Fibroblast of the conjunctiva (primary cell): ENCODE measurements at places on chromosomes 4 and X.

DNA sequence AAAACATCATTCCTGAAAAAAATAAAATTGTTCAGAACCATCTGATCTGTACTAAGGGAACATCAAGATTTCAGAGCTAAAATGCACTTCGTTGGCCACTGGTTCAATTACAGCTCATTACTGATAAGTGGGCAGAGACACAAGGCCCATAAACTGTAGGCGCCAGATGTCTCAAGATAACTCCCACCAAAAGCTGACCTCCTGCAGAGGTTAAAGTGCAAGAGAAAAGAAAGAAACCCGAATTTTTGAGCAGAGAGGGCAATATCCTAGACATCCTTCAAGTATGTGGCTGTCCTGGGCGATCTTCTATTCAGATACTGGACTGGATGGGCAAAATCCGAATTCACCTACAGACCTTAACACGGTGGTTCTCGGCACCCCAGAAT lies 660 bp downstream of the GEMIN8 start:
- no peak for DNase-seq

- no peak for DNase-seq
Measured at GRCh38 chr4:157012296-157012695, 40.7 kb upstream of the PDGFC start.

- no peak for DNase-seq
Measured at GRCh38 chrX:22486296-22486695, 213.6 kb downstream of the CBLL2 start.

- DNase-seq, result no peak
Measured at GRCh38 chr4:140719686-140720085, 36.5 kb downstream of the TBC1D9 start.

DNA sequence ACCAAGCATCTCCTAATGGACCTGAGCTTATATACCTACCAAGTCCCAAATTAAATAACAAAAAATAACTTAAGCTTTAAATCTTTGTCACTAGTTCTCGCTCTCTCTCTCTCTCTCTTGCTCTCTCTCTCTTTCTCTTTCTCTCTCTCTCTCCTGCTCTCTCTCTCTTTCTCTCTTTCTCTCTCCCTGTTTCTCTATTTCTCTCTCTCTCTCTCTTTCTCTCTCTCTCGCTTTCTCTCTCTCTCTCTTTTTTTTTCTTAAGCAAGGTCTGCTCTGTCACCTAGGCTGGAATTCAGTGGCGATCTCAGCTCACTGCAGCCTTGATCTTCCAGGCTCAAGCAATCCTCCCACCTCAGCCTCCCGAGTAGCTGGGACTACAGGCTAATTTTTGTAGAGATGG lies 266.6 kb downstream of the BANK1 start:
- DNase-seq, result no peak

- DNase-seq, result no peak
Measured at GRCh38 chrX:38304010-38304409, 23.3 kb downstream of the RPGR start.

DNA sequence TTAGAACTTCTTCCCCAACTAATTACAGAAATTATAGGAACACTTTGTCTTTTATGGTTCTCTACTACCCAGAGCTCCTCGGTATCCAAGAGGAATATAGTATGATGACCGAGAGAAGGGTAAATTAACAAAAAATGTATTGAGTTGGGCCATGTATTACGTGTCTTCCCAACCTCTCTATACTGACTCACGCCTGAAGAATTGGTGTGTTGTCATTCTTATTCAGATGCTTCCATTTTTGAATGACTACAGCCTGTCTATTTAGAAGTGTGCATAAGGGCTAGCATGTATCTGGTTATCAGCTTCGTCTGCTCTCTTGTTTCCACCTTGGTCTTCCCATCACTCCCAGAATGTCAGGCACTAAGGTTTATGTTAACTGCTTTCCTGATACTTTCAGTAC lies 24.5 kb upstream of the SCD5 start:
- no peak for DNase-seq

- no peak for DNase-seq
Measured at GRCh38 chr4:160319221-160319867, 1216.5 kb downstream of the RAPGEF2 start.

DNA sequence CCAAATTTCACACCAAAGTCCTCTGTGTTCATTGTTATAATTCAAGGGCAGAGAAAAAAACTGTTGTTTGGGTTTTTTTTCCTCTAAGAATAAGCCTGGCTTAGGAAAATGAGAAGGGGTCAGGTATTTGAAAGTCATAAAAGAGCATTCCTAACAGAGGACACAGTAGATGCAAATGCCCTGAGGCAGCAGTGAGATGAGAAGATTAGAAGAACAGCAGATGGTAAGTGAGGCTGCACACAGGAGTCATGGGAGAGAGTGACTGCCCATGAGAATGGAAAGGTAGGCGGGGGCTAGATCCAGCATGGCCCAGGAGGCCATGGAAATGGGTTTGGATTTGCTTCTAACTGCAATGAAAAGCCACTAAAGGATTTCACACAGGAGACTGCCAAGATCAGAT lies 107.5 kb upstream of the RBPJ start:
- DNase-seq, result no peak

DNA sequence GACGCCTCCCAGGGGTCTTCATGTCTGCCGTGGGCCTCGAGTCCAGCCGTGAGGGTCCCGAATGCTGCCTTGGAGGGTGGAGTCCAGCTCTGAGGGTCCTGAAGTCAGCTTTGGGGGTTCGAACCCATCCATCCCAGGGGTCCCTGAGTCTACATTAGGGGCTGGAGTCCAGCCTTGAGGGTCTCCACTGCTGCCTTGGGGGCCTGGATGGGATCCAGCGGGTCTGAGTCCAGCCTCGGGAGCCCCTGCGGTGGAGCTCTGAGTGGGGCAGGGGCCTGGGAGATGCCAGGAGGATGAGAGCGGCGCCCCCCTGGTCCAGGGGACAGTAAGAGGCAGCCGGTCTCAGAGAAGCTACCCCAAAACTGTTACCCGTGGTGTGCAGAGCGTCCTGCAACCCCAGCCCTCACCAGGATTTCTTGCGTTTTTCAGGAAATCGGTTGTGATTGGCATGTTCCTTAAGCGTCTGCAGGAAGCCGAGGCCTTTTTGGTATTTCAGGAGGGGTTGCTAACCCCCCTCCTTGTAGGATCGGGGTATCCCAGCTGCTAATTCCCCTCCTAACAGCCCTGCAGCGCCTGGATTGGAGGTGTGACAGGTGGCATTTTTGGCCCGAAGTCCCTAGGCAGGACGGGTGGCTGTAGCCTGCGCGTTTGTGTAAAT lies 1.7 kb upstream of the GTPBP6 start:
- DNase-seq, result no peak
